ENCODE measurements at places on chromosomes 12 and 14.

- no peak for DNase-seq
Observed at GRCh38 chr12:58412461-58413060, 471.2 kb downstream of the ATP23 start.

DNA sequence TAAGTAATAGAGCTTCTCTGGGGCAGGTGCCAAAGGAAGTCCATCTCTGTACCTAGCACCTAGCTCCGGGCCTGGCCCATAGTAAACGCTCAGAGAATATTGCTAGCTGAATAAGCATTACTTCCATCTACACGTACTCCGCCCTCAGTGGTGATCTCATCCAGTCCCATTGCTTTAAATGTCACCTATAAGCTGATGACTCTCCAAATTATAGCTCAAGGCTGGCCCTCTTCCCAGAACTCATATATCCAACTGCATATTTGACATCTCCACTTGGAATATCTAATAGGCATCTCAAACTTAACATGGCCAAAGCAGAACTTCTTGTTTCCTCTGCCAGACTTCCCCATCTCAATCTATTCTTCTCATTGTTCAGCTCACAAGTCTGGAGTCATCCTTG lies 6.9 kb upstream of the DYNLL1 start:
- no peak for DNase-seq

- no peak for DNase-seq
Observed at GRCh38 chr12:75979181-75979580, 52.4 kb downstream of the PHLDA1 start.

DNA sequence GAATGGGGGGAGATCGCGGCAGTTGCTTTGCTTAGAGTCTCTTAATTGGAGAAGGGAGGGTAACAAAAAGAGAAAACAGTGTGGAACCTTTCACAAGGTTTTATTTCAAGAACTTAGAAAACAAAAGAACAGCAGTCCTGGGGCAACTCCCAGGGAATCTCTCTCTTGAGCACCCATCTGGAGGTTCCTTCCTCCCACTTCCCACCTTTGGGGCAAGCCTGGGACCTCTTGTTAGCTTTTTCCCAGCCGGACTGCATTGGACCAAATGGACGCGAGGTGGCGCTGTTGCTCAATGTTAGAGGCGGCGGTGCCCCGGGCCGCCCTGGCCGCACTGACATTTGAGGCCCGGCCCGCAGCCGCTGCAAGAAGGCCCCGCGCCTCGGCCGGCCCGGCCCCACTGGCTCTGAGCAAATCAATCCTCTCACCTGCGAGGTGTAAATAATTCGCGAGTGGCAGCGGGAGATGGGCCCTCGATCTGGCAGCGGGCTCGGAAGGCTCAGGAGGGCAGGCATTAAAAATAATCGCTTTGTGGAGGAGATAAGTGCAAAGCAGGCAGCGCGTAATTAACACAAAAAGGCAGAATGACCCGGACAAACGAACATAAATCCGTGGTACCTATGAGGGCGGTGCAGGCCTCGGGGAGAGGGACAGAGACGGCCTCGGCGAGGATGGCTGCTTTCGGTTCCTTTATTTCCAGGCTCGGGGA lies 2.8 kb upstream of the HOXC8 start:
- DNase-seq = peak; percentile 75

DNA sequence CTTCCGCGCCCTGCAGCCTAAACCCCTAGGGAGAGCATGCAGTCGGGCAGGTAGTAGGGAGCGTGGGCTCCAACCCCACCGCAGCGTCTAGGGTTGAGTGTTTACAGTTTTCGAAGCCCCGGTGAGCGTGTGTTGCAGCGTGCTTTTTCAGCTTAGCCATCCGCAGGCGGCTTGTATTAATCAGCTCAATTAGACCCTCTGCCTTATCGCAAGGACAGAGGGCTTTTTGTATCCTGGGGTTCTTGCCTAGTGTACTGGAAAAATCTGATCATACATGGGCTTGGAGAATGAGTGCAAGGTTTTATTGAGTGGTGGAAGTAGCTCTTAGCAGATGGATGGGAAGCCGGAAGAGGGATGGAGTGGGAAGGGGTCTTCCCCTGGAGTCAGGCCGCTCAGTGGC lies 44.4 kb upstream of the GNG2 start:
- DNase-seq = no peak

- no peak for DNase-seq
Observed at GRCh38 chr14:51883232-51883631, 22.8 kb downstream of the GNG2 start.

DNA sequence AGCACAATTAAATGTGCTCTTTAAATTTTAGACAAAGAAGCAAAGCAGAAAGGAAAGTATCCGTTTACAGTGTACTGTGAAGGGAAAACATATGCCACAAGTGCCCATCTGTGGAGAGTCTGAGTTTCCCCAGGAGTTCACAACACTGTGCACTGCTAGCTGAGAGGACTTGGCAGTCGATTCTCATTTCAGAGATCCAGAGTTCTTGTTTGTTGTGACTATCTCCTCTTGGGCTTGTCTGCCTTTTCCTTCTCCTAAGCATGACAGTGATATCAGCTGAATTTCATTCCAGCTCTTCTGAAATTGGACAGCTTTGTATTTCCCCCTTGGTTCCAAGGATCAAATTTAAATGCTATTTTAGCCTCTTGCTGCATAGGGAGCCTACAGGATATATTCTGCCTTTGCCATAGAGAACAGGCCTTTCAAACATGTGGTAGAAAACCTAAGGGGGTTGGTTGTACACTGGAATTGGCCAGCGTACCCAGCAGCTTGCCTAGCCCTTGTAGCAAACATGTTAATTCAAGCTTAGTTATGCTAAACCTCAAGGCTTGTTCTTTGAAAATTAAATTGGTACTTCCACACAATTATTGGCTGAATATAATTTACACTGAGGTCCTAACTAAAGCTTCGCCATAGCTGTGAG lies 259.2 kb upstream of the NOVA1 start:
- DNase-seq = no peak

- DNase-seq = no peak
Observed at GRCh38 chr12:128298091-128298748, 31.2 kb downstream of the TMEM132C start.

GRCh38 chr12:70427611-70428010 lies 61.5 kb downstream of the KCNMB4 start:
- DNase-seq = no peak

GRCh38 chr12:3605692-3606091 lies 114.7 kb downstream of the PRMT8 start:
- no peak for DNase-seq

DNA sequence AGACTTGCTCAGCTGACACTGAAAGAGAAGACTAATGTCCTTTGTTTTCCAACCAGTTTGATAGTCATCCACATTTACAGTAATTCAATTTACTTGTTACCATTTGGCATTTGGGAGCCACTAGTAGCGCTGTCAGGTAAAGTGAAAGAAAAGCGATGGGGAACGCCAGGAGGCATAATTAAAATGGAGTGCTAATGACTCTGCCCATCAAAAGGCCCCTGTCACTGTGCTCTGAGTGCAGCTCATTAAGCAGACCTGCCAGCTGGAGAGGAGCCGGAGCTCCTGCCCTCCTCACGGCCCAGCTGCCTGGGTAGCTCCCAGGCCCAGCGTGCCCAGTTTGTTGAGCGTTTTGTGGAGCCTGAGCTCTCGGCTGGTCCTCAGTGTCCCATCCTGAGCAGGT lies 463.6 kb upstream of the CCDC196 start:
- DNase-seq = no peak

- no peak for DNase-seq
Observed at GRCh38 chr12:100027671-100028070, 42.9 kb upstream of the ANKS1B start.

- no peak for DNase-seq
Observed at GRCh38 chr14:101877766-101878165, 86.6 kb upstream of the DYNC1H1 start.

DNA sequence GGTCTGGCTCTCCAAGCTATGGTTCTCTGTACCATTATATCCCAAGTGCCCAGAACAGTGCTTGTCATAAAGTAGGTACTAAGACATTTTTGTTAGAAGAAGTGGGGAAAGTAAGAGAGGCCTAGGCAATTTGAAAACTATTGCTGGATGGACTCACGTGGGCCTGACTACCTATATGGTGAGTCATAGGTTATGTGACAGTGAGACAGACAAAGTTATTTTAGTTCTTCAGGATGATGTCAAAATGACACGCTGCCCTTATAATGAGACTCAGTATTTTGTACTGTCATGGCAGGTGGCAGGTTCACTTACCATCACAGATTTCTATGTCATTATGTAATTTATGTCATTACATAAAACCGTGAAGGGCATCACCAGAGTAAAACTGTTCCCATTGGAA lies 53.1 kb downstream of the PARP11 start:
- DNase-seq = no peak

GRCh38 chr14:99730876-99731546 lies 46.9 kb downstream of the CYP46A1 start:
- no peak for DNase-seq

DNA sequence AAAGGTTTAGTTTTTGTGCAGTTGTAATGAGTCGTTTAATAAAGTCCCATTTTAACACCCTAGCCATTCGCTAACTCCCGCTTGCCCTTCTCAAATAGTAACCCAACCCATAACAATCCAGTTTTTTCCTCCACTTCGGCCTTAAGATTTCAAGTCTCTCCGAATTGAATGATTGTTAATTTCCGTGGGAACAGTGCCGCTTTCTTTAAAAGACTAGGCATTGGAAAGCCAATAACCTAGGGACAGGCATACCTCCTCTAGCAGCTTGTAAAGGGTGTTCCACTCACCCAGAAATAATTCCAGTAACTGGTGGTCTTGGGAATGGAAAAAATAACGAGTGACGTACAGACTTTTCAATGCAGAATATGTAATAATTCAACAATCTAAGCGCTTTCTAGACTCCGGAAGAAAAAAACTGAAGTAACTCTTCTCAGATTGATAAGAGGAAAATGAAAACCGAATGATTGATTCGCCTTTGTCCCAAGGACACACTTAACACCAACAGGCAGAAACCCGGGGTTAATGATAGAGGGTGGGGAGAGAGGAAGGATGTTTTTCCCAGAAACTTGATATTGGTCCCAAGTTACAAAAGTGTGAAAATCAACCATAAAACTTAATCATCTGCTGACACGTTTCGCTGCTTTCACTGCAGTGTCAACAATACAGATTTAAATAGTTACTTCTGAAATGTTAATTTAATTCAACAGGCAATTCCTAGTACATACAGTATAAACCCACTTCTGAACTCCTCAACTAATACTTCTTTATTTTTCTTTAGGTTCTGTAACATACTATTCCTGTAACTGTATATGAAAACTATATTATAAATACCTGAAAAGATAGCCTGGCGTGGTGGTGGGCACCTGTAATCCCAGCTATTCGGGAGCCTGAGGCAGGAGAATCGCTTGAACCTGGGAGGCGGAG lies 1.0 kb upstream of the SINHCAF start:
- no peak for DNase-seq
